Stimulated activated CD8-positive, alpha-beta memory T cell treated with anti-CD3 and anti-CD28 coated beads, Interleukin-15, amount 100 ng/mL, for 24 hours (primary cell): ENCODE measurements at places on chromosomes 1 and 21.

DNA sequence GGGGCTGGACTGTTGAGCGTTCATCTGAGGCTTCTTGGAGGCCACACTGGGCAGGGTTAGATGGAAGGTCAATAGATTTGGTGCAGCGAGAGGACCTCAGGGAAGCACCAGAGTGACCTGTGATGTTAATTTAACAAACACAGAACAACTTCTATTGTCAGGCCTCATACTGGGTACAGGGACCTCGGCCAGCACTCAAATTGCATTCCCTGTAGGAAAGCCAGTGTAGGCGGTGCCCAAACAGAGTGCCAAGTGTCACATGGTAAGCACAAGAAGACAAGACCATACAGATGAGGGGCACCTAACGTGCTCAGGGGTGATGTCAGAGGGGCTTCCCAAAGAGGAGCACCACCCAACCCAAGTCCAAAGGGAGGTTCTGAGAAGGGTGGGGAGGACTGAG, 1.3 kb downstream of the TMEM269 start:
- DNase-seq: no peak

GRCh38 chr1:157279138-157279801, 141.1 kb upstream of the ETV3 start:
- no peak for DNase-seq

GRCh38 chr21:37546299-37546908, 179.8 kb downstream of the DYRK1A start:
- DNase-seq: no peak

- no peak for DNase-seq
Observed at GRCh38 chr1:145805057-145805456, 18.8 kb downstream of the RNF115 start.

GRCh38 chr21:35517865-35518264, 468.8 kb upstream of the RUNX1 start:
- no peak for DNase-seq

GRCh38 chr1:94125551-94126514, 4.9 kb upstream of the ABCA4 start:
- no peak for DNase-seq

GRCh38 chr1:98053471-98054366, 132.9 kb upstream of the DPYD start:
- DNase-seq: no peak

DNA sequence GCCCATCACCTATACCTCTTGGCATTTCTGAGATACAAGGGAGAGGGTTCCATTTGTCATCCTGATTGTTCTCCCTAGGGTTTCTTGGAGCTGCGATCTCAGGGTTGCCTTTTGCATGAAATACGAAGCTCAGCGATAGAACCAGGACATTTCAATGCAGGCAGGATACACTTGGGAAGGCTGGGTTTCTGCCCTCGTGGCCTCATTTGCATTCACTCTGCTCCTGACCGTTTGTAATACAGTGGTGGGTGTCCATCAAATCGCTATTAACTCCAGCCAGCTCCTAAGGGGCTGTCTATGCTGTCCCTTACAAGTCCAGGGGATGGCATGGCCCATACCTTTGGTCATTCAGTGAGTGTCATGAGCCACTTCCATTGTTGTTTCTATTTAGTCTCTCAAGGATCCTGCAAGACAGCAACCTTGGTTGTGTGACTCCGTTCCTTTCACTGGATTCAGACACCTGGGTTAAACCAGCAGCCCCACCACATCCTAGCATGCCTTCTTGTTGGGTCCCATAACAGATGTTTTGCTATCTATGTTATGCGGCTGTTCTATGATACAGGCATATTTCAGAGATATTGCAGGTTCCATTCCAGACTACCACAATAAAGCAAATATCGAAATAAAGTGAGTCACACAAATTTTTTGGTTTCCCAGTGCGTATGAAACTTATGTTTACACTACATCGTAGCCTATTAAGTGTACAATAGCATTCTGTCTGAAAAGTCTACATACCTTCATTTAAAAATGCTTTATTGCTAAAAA, 18.3 kb downstream of the KAZN start:
- no peak for DNase-seq

GRCh38 chr1:8510041-8510823, 192.3 kb downstream of the SLC45A1 start:
- DNase-seq: no peak

- DNase-seq: no peak
Observed at GRCh38 chr1:119636491-119637089, 11.5 kb downstream of the ZNF697 start.

DNA sequence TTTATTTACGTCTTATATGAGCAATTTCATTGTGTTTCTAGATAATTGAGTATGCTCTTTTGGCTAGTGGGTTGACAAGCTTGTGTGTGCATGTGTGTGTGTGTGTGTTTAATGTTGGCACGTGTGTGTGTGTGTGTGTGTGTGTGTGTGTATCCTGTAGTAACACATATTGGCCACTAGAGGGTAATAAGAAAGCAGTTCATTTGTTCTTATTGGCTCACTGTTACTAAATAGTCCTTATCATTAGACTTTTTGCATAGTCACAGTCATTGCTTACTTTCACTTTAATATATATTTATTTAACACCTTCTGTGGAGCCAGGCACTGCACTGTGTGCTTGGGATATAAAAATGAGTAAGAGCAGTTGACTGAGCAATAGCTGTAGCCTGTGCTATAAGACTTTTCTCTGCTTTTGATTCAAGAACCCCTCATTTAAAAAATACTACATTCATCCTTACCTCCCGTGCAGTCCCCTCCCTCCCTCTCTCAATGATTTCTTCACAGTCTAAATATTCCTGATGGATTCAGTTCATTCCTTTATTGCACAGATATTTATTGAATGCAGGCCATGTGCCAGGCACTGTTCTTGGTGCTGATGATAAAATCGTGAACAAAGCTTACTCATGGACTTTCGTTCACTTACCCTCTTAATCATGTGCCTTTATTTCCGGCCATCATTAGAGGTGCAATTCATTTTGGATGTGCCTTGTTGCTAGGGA, 96.7 kb downstream of the DYRK1A start:
- no peak for DNase-seq
